Mammary microvascular endothelial cell (primary cell): ENCODE measurements at places on chromosomes 12 and 14. TPM values are rescaled to one million over a fixed set of nuclear protein-coding genes. Genes with fewer than 3 reads are reported as not detected.

Gene SSPN
- 0.94 and 1.7 TPM in 2 replicates for total RNA-seq

Gene STON2
- 1.9 and 2.2 TPM in 2 replicates for total RNA-seq

Gene AQP6
- total RNA-seq, result not detected in 2 replicates

Gene EIF2S3B
- total RNA-seq, result 0.59 and 0.67 TPM in 2 replicates

Gene COPS7A
- 68.9 and 69.7 TPM in 2 replicates for total RNA-seq

Gene SPRYD3
- 38.8 and 39.8 TPM in 2 replicates for total RNA-seq

Gene TMBIM4
- total RNA-seq, result 94.5 and 106 TPM in 2 replicates

Gene PIWIL1
- not detected in 2 replicates for total RNA-seq

Gene STAC3
- not detected in 2 replicates for total RNA-seq

Gene LRTM2
- total RNA-seq, result not detected in 2 replicates

Gene TAS2R7
- not detected in 2 replicates for total RNA-seq

Gene CMA1
- total RNA-seq, result not detected in 2 replicates

Gene ZNF10
- 2.3 and 3.0 TPM in 2 replicates for total RNA-seq

Gene MANSC4
- not detected in 2 replicates for total RNA-seq

Gene ENDOU
- not detected in 2 replicates for total RNA-seq

Gene KRT73
- not detected in 2 replicates for total RNA-seq

Gene IGFBP6
- 222 and 277 TPM in 2 replicates for total RNA-seq

Gene NINJ2
- 0.93 and 5.7 TPM in 2 replicates for total RNA-seq

Gene TAS2R43
- 0.53 TPM in 1 of 2 replicates, not detected in the other for total RNA-seq

Gene CACNA1C
- 0.05 and 0.20 TPM in 2 replicates for total RNA-seq

Gene KRT2
- total RNA-seq, result not detected in 2 replicates

Gene DDX54
- 83.5 and 87.7 TPM in 2 replicates for total RNA-seq

Gene GPRC5D
- total RNA-seq, result not detected in 2 replicates

Gene BMP4
- 95.3 and 102 TPM in 2 replicates for total RNA-seq

Gene TPPP2
- total RNA-seq, result not detected in 2 replicates

Gene KHNYN
- 27.6 and 31.2 TPM in 2 replicates for total RNA-seq

Gene GNB3
- total RNA-seq, result 0.10 and 0.20 TPM in 2 replicates

Gene NGB
- total RNA-seq, result not detected in 2 replicates

Gene SYNJ2BP
- 13.7 and 18.3 TPM in 2 replicates for total RNA-seq
